ENCODE measurements at places on chromosomes 1 and 21. TPM values are rescaled to one million over a fixed set of nuclear protein-coding genes. Genes with fewer than 3 reads are reported as not detected.

- H3K4me1 ChIP-seq: no peaks in the 10 kb centered on the region
- H3K36me3 ChIP-seq: no peaks in the 10 kb centered on the region
- DNase-seq: no peak
- H3K27me3 ChIP-seq: no peaks in the 10 kb centered on the region
- H3K4me3 ChIP-seq: no peak overlapping the region
Measured at GRCh38 chr1:99788896-99789295, 22.5 kb upstream of the FRRS1 start.

RIPPLY3 gene
- total RNA-seq: 1.7 TPM

KRTAP19-1 gene
- not detected for total RNA-seq

FAM151A gene
- not detected for total RNA-seq

GRCh38 chr1:220281159-220281574 is 8.9 kb upstream of the RAB3GAP2 start:
- H3K27ac ChIP-seq: no peak overlapping the region
- no peaks in the 10 kb centered on the region for H3K27me3 ChIP-seq
- no peak for DNase-seq
- no peaks in the 10 kb centered on the region for H3K4me1 ChIP-seq

C1QA gene
- total RNA-seq: not detected

GRCh38 chr21:38297871-38298270 is 41.1 kb downstream of the KCNJ15 start:
- H3K27me3 ChIP-seq: no peaks in the 10 kb centered on the region
- H3K4me1 ChIP-seq: peaks cover 3% of the 10 kb centered on the region
- no peak for DNase-seq
- no peak overlapping the region for H3K4me3 ChIP-seq

- no peak for DNase-seq
- H3K27me3 ChIP-seq: no peaks in the 10 kb centered on the region
- no peaks in the 10 kb centered on the region for H3K4me1 ChIP-seq
- H3K4me3 ChIP-seq: no peak overlapping the region
- no peak overlapping the region for H3K27ac ChIP-seq
- H3K36me3 ChIP-seq: no peaks in the 10 kb centered on the region
Measured at GRCh38 chr1:240004086-240004749, 87.5 kb upstream of the FMN2 start.

DNA sequence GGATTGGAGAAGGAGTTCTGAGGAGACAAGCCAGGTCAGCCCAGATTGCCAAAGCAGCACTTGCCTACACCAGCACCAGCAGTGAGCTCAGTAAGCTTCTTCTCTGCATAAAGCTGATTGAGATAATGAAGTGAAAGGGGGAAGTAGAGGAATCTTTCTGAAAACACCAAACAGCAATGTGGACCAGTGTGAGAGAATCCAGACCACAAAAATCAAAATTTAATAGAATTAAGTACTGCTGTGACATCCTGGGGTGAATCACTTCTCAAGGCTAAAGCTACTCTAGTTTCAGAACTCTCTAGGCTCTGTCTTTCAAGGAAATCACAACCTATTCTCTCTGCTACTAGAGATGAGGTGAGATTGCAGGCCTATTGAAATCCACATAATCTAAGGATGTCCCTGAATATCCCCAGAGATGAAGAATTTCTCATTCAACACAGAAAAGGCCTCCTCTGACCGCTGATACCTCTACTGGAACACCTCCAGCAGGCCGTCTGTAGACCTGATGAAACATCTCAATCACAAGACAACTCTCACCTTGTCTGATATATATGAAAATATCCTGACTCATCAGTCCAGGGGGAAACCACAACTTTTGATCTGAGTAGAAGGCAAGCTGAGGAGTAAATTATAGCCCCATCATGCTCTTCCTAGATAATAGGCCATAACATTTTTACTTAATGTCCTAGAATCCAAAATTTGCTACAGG is at the start of gene FCRL4:
Gene FCRL4 (minus strand): TSS at position 127 of the 709 bp plus-strand sequence. CDS start 141 bp downstream, outside the sequence.
- no peak within 1 kb of the TSS for H3K4me3 ChIP-seq
- H3K36me3 ChIP-seq: no peaks in the 10 kb centered on the region
- H3K27me3 ChIP-seq: no peaks in the 10 kb centered on the region
- no peak for DNase-seq

DNA sequence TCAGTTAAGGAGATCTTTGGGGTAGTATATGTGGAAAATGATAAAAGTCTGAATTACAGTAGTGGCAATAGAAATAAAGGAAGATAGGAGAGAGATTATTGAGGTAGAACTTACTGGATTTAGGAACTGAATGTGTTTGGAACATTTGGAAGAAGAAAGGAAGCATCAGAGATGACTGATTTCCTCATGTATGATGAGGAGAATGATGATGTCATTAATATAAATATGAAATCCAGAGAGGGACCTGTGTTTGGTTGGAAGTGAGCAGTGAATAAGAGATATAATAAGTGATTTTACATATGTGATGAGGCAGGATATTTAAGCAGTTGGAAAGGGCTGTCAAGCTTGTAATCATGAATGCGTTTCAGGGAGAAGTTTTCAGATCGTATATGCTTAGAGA is 86.3 kb downstream of the SYT14 start:
- no peak for DNase-seq
- H3K27ac ChIP-seq: no peak overlapping the region
- no peaks in the 10 kb centered on the region for H3K27me3 ChIP-seq
- H3K4me1 ChIP-seq: no peaks in the 10 kb centered on the region
- H3K4me3 ChIP-seq: no peak overlapping the region

- no peak for DNase-seq
- H3K36me3 ChIP-seq: no peaks in the 10 kb centered on the region
- H3K4me1 ChIP-seq: no peaks in the 10 kb centered on the region
- no peaks in the 10 kb centered on the region for H3K27me3 ChIP-seq
- H3K4me3 ChIP-seq: no peak overlapping the region
- H3K27ac ChIP-seq: no peak overlapping the region
Measured at GRCh38 chr1:22457345-22457744, 5.7 kb downstream of the ZBTB40 start.

- no peaks in the 10 kb centered on the region for H3K27me3 ChIP-seq
- H3K4me1 ChIP-seq: no peaks in the 10 kb centered on the region
- DNase-seq: no peak
- no peak overlapping the region for H3K4me3 ChIP-seq
- no peaks in the 10 kb centered on the region for H3K36me3 ChIP-seq
Measured at GRCh38 chr1:241157435-241157834, 199.6 kb downstream of the RGS7 start.

UBE2U gene
- total RNA-seq: not detected

KRTAP26-1 gene
- total RNA-seq: not detected

DNA sequence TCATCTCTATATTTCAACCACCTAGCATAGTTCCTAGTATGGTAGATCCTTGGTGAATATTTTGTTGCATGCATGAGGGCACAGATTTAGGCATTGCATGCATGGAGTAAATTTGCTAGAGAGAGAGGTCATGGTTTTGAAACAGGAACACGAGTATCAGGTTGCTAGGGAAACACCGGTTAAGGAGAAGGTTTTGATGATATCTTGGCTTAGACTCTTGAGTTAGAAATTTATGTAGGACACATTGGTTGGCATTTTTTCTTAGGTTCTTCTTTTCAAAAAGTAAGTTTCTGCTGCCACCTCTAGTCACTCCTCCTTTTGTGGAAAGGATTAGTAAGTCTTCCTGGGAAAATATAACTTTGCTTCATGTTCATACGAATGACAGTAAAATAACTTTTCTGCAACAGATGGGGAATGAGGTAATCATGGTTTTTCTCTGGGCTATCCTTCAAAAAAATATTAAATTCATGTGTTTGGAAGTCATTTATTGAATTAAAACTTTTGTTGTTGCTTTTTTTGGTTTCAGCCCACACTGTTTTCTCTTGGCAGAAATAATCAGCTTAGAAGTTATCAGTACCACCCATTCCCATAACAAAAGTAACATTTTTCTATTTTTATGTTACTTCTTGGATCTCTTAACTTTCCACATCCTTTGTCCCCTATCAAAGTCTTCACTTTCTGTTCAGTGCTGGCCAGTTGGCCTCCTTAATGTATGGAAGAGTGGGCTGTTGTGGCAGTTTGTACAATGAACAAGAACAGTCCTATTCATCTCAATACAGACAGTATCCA is 97.3 kb downstream of the PLA2G4A start:
- no peaks in the 10 kb centered on the region for H3K27me3 ChIP-seq
- peaks cover 6% of the 10 kb centered on the region for H3K36me3 ChIP-seq
- H3K27ac ChIP-seq: no peak overlapping the region
- no peak overlapping the region for H3K4me3 ChIP-seq
- no peak for DNase-seq

GRCh38 chr1:12339396-12339795 is 109.6 kb downstream of the VPS13D start:
- H3K4me1 ChIP-seq: peaks cover 3% of the 10 kb centered on the region
- H3K27me3 ChIP-seq: no peaks in the 10 kb centered on the region
- DNase-seq: no peak

- no peaks in the 10 kb centered on the region for H3K36me3 ChIP-seq
- no peak overlapping the region for H3K4me3 ChIP-seq
- DNase-seq: no peak
- no peaks in the 10 kb centered on the region for H3K27me3 ChIP-seq
- H3K4me1 ChIP-seq: no peaks in the 10 kb centered on the region
Measured at GRCh38 chr1:93699503-93700168, 18.0 kb upstream of the BCAR3 start.
